ENCODE measurements at places on chromosomes 6 and 20.
A peak's percentile ranks its signal among the peaks of the same experiment; 100 is the strongest.

GRCh38 chr20:58173930-58174707, 54.3 kb downstream of the ANKRD60 start:
- DNase-seq: no peak

DNA sequence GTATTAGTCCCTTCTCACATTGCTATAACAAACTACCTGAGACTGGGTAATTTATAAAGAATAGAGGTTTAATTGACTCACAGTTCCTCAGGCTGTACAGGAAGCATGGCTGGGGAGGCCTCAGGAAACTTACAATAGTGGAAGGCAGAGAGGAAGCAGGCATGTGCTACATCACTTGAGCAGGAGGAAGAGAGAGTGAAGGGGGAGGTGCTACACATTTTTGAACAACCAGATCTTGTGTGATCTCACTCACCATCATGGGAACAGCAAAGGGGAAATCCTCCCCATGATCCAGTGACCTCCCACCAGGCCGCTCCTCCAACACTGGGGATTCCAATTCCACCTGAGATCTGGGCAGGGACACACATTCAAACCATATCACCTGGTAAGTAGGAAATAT, 630.6 kb downstream of the QKI start:
- no peak for DNase-seq

DNA sequence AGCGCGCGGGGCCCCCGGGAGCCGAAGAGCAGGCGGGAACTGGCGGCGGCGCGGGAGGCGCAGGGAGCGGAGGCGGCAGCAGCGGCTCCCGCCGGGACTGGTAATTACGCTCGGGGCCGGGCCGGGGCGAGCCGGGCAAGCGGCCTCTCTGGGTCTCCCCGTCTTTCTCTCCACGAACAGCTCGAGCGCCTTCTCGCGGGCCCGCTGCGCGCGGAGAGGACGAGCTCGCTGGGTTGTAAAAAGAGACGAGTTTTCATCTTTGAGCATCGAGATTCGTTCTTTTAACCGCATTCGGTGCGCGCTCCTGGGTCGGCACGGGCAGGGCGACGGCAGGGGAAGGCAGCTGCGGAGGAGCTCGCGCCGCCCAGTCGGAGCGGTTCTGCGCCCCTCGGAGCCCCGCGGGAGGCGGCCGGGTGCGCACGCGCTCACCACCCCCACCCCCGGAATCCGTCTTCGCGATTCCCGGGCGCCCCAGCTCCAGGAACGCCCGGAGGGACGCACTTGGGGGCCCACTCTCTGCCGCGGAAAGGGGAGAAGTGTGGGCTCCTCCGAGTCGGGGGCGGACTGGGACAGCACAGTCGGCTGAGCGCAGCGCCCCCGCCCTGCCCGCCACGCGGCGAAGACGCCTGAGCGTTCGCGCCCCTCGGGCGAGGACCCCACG, 38.0 kb downstream of the YTHDF1 start:
- DNase-seq: no peak

DNA sequence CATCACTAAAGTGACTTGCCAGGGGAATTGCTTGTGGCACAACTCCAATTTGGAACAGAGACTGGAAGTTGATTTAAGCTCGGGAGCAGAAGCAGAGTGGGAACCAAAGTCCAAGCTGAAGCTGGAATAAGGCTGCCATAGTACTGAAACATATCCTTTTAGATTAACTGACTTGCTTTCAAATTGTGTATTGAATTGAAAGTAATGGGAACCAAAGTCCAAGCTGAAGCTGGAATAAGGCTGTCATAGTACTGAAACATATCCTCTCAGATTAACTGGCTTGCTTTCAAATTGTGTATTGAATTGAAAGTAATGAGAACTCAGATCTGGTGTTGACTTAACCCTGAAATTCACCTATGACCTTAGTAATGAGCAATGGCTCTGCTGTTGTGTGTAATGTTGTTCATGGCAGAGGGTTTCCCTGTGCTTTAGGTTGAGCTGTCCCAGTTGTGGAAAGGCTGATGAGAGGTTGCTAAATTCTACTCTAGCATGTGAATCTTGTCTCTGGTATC, 40.2 kb downstream of the CENPW start:
- no peak for DNase-seq

- DNase-seq: no peak
Observed at GRCh38 chr6:26477426-26477825, 19.7 kb downstream of the BTN2A1 start.

GRCh38 chr6:51915098-51915497, 172.3 kb downstream of the PKHD1 start:
- DNase-seq: no peak

- DNase-seq: peak; percentile 36
Observed at GRCh38 chr6:24883618-24884017, 52.1 kb downstream of the RIPOR2 start.

DNA sequence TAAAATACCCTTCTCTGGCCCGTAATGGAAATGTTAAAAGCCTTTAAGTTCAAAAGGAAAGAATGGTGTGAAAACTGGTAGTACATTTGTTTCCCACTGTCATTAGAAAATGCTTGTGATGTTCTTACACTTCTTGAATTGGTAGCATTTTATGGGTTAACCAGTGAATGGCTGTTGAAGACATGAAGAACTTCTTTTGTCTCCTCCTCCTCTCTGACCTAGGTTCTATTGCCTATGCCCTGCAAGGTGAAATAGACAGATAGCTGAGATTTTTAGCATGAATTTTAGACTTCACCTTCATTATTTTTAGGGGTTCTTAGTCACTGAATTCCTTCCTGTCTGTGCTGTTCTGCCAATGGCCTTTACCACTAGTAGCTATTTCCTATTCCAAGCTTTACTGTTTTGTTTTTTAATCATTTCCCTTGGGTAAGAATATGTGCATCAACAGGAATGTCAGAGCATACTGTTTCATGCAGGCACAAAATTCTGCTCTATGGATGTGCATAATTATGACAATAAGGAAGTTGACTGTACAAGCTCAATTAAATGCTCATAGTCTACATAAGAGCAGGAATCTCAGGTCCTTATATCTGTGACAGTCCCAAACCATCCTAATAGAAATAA, 4.9 kb downstream of the TNFAIP3 start:
- no peak for DNase-seq

DNA sequence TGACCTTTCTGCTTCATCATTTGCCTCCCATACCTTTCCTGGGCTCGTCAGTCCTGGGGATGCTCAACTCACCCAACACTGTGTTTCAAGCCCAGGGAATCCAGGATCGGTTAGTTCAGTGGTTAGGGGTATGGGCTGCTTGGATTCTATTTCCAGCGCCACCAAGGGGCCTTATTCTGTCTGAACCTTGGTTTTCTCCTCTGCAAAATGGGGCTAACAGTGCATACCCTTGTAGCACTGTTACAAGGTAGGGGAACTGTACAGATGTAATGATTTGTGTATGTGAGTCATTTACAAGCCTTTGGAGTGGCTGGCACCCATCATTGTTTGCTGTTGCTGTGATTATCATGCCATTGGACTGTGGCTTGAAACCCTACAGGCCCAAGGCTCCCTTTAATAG, 14.5 kb upstream of the CSNK2A1 start:
- DNase-seq: no peak

- no peak for DNase-seq
Observed at GRCh38 chr6:89357390-89357789, 4.9 kb upstream of the UBE2J1 start.

- DNase-seq: no peak
Observed at GRCh38 chr6:127464161-127464880, 5.1 kb upstream of the KIAA0408 start.

GRCh38 chr6:159505140-159505922, 187.7 kb downstream of the SOD2 start:
- no peak for DNase-seq

DNA sequence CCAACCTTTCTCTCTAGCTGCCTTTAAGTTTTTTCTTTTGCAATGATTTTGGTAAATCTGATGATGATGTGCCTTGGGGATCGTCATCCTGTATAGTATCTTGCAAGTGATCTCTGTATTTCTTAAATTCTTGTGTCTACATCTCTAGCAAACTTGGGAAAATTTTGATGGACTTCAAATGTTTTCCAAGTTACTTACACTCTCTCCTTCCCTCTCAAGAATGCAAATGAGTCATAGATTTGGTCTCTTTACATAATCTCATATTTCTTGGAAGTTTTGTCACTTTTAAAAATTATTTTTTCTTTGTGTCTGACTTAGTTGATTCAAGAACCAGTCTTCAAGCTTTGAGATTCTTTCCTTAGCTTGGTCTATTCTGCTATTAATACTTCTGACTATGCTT, 176.4 kb downstream of the TBC1D32 start:
- DNase-seq: peak; percentile 5

GRCh38 chr20:35942243-35942642, 12.1 kb downstream of the SCAND1 start:
- no peak for DNase-seq

GRCh38 chr20:10853176-10853575, 179.4 kb upstream of the JAG1 start:
- DNase-seq: no peak

DNA sequence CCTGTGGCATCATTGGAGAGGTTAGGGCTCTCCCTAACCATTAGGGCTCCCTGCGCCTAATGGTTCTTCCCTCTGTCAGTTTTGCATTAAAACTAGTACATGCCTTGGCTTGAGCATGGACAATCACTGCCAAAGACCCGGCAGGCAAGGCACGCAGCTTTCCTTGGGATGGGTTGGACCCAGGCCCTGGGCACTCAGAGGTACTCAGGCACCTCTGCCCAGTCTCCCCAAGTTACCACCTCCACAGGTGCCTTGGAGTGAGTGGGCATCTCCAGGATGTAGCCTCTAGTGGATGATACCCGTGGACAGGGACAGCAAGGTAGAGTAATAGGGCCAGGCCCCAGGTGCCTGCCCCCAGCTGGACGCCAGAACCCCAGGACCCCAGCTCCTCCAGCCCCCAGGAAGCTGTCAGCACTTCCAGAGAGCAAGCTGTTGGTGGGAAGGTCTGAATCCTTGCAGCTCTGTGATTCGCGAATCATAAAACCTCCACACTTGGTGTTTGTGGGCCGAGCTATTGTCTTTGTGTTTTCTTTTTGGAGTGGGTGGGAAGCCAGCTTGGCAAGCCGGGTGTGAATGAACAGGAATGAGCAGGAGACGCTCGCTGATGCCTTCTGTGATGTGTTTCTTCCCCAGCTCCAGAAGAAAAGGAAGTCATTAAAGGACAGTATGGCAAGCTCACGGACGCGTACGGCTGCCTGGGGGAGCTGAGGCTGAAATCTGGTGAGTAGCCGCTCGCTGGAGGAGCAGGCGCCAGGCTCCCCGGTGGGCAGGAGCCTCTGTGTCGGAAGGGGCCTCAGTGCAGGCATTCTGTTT, 35.1 kb downstream of the SYNJ2 start:
- DNase-seq: no peak

DNA sequence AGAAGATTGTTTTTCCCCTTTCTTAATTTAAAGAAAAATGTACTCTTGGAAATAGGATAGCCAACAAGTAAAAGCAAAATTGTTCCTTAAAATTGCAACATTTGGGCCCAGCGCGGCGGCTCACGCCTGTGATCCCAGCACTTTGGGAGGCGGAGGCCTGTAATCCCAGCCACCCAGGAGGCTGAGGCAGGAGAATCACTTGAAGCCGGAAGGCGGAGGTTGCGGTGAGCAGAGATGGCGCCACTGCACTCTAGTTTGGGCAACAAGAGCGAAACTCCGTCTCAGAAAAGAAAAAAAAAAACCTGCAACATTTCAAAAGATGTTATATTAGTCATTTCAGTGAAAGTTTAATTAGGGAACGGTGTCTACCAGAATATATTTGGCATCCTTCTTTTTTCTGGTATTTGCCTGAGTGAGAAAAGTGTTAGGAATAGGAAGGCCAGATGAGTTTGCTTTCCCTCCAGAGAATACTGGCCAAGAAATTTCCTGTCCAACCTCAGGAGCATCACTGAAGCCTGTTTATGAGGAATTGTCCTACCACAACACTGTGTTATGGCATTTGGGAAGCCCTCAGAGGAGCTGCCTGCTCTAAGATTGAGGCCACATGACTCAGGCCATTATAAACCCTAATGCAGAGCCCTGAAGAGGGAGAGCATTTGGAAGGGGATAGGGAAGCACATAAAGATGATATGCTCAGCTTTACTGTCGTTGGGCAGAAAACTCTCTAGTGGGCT, 1.2 kb upstream of the GJA1 start:
- no peak for DNase-seq

DNA sequence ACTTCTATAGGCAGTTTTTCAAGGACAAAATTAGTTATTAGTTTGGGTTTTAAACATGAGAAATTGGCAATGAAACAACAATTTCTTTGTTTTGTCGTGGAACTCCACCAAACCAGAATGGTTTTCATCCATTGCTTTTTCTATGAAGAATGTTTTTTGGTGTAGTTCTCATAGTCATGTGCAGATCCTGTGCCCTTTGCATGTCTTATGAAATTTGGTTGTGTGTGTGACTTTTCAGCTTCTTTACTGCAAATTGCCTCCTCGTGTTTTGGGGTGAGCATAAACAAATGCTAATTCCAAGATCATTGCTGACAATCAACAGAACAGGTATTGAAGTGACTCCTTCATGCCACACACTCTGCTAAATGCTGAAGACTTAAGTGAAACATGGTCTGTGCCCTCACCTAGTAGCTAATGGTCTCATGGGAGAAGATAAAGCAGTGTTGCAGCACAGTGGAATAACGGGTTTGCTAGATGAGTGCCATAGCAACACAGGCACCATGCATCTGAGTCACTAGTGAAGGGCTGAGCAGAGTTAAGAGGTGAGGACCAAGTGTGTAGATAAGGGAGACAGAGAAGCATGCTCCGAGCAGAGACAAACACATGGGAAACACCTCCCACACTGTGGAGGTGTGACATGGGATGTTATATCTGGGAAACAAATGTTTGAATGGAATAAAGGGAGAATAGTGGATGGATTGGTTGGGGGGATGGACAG, 120.0 kb downstream of the SLC16A10 start:
- no peak for DNase-seq

DNA sequence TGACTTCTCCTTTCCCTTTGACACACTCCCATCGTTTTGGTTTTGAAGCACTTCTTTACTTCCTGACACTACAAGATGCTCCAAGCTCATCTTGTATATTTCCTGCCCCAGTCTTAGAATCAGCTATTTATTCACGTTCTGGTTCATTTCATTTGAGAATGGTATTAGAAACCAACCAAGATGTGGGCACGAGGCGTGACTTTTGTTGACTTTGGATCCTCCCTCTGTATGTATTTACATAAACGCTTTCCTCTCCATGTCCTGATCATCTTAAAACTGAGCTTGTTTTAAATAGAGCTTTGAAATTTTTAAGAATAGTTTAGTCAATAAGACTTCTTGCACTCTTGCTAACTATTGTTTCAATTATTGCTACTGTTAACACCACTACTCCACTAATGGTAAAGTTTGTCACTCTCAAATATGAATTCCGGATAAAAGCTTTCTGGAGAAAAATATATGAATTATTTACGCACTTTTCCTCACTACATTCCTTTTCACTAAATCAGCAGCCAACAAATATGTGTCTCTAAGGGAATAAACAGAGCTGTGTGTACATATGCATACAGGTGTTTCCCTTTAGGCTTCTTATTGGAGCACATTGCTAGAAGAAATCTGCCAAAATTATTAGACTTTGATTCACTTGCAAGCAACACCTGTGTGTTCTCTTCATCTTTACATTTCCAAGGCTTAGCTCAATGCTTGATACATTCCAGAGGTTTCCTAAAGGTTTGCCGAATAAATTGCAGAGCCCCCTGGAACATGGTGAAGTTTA, 77.3 kb upstream of the TMEM244 start:
- DNase-seq: no peak

- DNase-seq: no peak
Observed at GRCh38 chr20:25991051-25991755, 294.6 kb upstream of the ZNF337 start.

GRCh38 chr6:106180208-106180607, 94.1 kb downstream of the PRDM1 start:
- DNase-seq: no peak

GRCh38 chr6:142385352-142385751, 83.5 kb downstream of the ADGRG6 start:
- no peak for DNase-seq
